Karpas-422 (cell line): ENCODE measurements at places on chromosomes 3 and 15. TPM values are rescaled to one million over a fixed set of nuclear protein-coding genes. Genes with fewer than 3 reads are reported as not detected.

DNA sequence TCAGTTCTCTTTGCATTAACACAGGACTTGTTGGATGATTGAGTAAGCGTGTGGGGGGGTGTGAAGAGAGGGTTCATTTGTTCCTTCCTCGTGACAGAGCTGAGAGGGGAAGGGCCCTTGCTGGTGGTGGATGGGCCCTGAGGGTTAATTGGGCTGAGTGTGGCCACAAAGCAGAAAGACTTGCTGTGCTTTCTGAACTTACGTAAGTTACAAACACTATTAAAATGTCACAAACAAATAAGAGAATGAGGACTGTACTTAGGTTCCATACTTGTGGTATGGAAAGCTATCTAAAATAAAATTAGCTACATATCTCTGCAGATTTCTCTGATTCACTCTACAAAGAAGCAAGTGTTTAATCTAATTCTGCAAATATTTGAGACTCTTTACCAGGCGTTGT is 231.3 kb downstream of the LPP start:
- DNase-seq: no peak

Gene SUSD5
- not detected in 2 replicates for total RNA-seq

Gene ARPIN
- not detected in 2 replicates for total RNA-seq

DNA sequence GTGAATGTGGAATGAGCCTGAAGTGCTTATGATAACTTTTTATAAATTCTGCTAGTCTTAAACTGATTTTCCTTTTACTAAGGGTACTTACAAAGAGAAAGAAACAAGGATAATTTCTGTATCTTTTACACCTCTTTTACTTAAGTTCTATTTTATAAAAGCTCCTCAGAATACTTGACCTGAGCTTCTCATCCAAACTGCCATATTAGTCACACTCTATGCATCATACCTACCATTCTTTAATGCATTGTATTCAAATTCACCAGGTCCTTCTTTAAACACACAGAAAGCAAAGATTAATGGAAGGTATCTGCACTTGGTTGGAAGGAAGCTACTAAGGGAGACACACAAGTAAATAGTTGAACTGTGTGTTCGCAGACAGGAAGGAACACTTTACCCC is 1.6 kb upstream of the TOPAZ1 start:
- no peak for DNase-seq
